NCI-H1417 treated with DMSO at 0.1 percent for 48 hours (cell line): ENCODE measurements at places on chromosomes 12 and 14.

GRCh38 chr12:40117818-40118217, 11.9 kb upstream of the SLC2A13 start:
- DNase-seq = no peak

- no peak for DNase-seq
Measured at GRCh38 chr14:56753396-56753795, 56.9 kb downstream of the OTX2 start.

DNA sequence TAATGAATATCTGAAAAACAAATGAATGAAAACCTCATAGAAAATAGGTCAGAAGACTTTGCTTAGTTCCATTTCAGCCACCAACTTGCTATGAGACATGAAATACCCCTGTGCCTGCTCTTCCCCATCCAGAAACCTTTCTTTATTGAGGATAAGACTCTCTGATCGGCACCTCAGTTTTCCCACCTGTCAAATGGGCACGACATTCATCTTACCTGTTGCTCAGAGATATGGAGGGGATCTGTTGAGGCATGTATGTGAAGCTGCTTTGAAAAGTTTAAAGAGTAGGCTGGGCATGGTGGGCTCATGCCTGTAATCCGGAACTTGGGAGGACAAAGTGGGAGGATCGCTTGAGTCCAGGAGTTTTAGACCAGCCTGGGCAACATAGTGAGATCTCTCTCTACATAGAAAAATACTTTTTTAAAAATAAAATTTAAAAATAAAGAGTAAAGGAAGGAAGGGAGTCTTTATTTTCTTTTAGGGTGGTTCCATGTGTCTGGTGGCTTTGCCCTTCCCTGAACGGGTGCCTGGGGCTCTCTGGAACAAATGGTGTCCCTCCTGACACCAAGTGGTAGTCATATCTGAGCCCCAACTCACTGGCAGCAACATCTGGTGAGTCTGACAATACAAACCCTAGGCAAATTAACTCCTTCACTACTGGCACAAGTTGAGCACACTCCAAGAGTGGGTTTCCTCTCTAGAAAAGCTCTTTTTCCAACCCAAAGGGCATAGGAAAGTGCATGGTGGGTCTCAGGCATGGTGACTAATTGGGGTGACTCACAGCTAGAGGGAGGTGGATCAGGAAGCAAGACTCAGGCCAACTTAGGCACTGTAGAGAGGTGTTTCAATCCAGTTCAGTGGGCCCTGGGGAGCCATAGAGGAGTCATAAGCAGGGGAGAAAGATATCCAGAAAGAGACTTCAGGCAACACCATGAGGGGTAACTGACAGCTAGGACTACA, 42.1 kb downstream of the MAP1LC3B2 start:
- DNase-seq = no peak

DNA sequence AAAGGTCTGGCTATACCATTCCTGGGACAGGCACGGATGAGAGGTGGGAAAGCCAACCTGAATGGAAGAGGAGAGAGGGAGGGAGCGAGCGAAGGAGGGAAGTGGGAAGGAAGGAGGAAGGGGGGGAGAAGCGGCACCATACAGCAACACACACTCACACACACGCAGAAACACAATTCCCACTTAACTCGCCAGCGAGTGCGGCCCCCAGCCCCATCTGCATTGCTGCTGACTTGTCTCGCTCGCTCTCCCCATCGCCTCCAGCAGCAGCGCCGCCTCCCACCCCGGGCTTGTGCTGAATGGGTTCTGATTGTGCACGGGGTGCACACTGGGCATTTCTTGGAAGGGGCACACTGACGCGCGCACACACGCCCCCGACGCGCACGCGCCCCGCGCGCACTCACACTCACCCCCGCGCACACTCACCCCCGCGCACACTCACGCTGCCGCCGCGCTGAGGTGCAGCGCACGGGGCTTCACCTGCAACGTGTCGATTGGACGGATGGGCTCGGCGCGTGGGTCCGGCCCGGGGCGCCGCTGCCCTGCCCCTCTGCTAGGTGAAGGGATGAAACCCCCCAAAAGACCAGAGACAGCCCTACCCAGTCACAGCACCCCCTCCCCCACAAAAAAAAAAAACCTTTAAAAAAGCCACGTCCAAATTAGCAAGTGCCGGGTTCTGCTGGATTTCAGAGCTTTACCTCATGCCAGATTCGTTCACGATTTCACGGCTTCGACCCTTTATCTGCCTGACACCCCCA, 685 bp downstream of the GRIN2B start:
- no peak for DNase-seq

DNA sequence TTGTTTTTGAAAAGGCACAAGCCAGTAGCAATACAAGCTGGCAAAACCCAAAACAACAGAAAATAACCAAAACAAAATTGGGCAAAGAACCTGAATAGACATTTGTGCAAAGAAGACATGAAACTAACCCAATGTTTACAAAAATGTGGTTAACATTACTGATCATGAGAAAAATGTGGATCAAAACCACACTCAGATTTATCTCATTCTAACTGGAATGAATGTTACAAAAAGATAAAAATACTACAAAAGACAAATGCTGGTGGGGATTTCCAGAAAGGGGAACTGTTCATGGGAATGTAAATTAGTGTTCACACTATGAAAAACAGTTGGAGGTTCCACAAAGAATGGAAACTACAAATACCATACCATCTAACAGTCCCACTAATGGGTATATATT, 26.6 kb downstream of the ASCL4 start:
- no peak for DNase-seq

GRCh38 chr14:53093206-53093605, 59.9 kb downstream of the DDHD1 start:
- DNase-seq = no peak

DNA sequence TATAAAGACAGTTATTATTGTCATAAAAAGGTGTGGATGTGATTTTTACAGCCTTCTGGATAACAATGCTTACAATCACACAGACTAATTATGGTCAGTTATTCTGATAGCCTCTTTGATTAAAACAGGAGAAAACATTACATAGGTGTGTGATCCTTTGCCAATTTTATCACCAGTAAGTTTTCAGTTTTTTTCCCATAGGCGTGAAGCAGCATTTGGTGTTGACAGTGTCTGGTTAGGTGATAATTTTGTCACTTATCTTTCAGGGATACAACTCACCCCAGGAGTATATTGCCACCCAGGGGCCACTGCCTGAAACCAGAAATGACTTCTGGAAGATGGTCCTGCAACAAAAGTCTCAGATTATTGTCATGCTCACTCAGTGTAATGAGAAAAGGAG, 208.8 kb downstream of the EPS8 start:
- no peak for DNase-seq
